GM10248 (cell line): ENCODE measurements at places on chromosomes 2 and 18.
A peak's percentile ranks its signal among the peaks of the same experiment; 100 is the strongest.

DNA sequence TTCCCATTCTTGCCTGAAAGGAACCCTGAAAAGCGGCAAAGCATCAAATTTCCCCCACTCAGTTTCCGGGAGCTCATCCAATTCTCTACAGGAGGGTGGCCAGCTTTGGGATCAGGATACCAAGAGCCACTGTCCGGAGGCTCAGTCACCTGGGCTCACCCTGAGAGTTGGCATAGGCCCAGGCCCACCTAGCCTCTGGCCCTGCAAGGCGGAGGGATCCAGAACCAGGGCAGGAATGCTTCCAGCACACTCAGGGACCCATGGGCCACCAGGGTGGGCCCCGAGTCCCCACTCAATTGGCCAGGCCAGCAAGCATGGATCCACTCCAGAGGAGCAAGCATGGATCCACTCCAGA is 432.9 kb upstream of the MYT1L start:
- DNase-seq: no peak

GRCh38 chr2:237920673-237921072 is 46.1 kb upstream of the UBE2F start:
- DNase-seq: no peak

GRCh38 chr2:7915302-7916091 is 766.4 kb upstream of the ID2 start:
- no peak for DNase-seq

DNA sequence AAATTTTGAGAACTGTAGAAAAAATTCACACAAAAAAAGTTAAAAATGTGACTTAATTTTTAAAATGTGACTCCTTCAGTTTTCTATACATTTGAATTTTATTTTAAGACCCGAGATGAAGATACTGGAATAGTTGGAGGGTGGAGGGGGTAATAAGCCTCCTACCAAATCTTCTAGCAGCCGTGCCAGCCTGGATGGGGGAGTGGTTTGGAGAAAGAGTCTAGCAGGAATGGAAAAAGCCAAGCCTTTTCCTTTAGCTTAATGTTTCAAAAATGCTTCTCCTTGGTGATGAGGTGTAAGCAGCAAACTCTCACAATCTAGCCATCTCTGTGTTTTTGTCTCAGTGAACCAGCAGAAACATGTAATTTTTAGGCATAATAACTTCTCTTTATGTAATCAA is 14.7 kb downstream of the CASP8 start:
- no peak for DNase-seq

GRCh38 chr2:203453858-203454451 is 81.1 kb downstream of the RAPH1 start:
- DNase-seq: peak; percentile 57

DNA sequence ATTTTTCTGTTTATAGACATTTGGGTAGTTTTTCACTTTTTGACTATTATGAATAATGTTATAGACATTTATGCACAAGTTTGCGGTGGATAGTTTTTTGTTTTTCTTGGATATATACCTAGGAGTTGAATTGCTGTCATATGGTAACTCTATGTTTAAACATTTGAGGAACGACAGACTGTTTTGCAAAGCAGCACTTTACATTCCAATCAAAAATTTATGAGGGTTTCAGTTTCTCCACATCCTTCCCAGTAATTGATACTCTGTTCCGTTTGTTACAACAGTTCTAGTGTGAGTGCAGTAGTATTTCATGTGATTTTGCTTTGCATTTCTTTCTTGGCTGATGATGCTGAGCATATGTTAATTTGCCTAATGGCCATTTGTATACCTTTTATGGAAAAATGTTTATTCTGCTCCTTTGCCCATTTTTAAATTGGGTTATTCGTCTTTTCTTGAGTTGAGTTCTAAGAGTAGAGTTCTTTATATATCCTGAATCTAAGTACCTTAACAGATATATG is 617.3 kb upstream of the LRATD1 start:
- DNase-seq: no peak

DNA sequence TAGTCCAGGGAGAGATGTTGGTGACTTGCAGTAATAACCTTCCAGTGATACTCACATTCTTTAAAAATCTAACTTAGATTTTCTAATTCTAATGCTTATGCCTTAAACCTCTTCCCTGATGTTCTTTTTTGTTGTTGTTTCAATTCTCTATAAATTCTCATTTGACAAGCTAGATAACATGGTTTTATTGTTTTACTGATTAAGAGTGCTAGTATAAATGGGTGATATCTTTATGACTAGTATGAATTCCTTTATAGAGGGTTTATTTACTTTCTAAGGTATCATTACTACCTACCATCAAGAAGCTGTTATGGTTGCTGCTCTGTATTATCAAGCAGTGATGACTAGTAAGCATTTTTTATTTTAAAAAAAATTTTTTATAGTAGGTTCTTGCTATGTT is 35.0 kb downstream of the ACVR2A start:
- DNase-seq: no peak

- no peak for DNase-seq
Observed at GRCh38 chr2:110805894-110806452, 73.6 kb downstream of the ACOXL start.

DNA sequence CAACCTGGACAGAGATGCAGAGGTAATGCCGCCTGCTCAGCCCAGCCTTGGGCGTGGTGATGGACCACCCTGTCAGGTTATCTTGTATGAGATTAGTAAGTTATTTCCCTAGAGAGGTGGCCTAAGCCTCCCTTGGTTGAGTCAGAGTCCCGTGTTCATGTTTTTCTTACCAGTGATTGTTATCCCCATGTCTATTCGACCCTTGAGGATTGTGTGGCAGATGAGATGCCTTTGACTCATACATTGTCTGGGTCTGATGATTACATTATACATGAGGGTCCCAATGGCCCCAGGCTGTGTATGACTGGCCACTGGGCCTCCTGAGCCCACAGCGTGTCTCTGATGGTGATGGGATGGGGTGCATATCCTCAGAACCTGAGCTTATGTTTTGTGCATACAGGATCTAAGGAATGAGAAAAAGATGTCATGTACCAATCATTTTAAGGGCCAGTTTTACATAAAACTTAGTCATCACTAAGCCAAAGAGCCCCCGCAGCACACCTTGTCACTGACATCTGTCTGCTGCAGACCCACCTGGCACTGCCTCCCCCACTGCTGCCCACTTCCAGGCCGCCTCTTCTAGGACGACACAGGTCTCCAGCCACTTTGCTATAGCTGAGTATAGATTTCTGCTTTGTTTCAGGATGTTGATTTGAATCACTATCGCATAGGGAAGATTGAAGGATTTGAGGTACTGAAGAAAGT is 7.7 kb downstream of the PPP1R7 start:
- DNase-seq: no peak
